SHP77 (cell line): ENCODE measurements at places on chromosomes 3 and 15.

DNA sequence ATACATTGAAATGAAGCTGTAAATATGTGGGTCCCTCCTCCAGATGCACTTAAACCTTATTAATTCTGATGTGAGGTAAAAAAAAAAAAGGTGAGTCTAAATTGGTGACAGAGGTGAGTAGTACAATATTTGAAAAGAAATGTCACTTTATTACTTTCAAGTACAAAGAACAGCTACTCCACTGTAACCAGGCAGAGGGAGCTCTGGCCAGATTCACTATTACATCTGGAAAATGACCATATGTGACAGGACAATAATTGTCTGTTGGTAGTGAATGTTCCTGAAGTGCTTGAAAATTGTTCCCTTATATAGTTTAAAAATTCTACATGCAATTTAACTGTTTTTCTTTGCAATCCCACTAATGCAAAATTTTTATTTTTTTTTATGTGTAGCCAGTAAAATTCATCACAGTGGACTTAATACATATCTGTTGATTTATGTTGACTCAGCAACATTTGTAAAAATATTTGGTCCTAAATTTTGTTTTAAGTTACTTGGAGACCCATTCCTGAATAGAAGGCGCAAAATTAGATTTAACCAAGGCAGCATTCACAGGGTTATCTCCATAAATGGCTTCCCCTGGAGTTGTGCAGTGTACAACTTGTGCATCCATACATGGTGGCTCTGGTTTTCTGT is 231.9 kb upstream of the TBC1D5 start:
- DNase-seq: peak; percentile 3

- DNase-seq: no peak
These were observed 18.6 kb downstream of the DUOX1 start for GRCh38 chr15:45148076-45149059.

- DNase-seq: peak; percentile 15
These were observed 13.6 kb upstream of the SMCO1 start for GRCh38 chr3:196528639-196529233.

GRCh38 chr3:172551874-172552273 is 28.6 kb upstream of the TNFSF10 start:
- no peak for DNase-seq

DNA sequence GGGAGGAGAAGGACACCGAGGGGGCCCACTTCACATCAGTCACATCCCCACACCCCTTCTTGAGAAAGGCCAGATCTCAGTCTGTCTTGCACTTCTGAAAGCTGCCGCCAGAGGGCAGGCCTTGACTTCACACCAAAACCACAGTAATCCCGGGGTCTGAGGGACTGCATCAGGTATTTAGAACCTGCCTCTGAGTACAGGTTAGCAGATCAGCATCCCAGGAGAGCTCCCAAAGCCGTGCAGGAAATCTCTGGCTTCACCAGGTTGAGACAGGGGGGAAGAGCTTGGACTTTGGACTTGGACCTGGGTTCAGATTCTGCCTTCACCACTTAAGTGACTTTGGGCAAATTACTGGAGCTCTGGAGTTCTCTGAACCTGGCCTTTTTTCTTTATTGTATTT is 50.3 kb downstream of the LHFPL4 start:
- peak; percentile 51 for DNase-seq

DNA sequence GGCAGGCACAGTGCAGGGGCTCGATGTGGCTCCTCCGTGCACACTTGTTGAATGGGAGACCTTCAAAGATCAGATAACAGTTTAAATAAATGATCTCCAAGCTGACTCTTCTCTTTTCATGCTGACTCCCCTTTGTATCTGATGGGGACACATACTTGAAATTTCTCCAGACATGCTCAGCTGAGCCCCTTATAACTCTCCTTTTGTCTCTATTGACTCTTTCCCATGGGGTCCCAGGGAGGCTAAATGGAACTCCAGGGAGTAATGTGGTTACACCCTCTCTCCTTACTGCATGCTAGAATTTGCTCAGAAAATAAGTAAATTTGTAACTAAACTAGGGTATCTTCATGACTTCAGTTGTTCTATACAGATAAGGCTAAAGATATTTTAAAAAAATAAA is 48.2 kb upstream of the TM4SF4 start:
- no peak for DNase-seq

- DNase-seq: peak; percentile 70
These were observed 7.6 kb downstream of the ULK3 start for GRCh38 chr15:74835312-74835823.

DNA sequence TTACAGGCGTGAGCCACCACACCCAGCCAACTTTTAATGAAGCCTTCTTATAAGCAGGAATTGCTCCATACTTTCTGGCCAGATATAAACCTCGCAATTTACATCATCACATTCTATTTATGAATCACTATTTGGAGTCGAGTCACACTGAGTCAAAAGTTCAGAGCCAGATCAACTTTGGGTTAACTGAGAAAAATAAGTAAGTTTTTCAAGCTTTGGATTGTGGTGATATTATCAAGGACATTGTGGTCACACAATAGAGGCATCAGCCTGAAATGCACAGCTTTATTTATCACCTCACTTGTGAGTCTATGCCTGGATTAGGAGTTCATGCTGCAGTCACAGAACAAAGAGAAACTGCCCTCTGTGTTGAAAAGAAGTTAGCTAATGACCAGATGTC is 1163.5 kb downstream of the ROBO1 start:
- no peak for DNase-seq

DNA sequence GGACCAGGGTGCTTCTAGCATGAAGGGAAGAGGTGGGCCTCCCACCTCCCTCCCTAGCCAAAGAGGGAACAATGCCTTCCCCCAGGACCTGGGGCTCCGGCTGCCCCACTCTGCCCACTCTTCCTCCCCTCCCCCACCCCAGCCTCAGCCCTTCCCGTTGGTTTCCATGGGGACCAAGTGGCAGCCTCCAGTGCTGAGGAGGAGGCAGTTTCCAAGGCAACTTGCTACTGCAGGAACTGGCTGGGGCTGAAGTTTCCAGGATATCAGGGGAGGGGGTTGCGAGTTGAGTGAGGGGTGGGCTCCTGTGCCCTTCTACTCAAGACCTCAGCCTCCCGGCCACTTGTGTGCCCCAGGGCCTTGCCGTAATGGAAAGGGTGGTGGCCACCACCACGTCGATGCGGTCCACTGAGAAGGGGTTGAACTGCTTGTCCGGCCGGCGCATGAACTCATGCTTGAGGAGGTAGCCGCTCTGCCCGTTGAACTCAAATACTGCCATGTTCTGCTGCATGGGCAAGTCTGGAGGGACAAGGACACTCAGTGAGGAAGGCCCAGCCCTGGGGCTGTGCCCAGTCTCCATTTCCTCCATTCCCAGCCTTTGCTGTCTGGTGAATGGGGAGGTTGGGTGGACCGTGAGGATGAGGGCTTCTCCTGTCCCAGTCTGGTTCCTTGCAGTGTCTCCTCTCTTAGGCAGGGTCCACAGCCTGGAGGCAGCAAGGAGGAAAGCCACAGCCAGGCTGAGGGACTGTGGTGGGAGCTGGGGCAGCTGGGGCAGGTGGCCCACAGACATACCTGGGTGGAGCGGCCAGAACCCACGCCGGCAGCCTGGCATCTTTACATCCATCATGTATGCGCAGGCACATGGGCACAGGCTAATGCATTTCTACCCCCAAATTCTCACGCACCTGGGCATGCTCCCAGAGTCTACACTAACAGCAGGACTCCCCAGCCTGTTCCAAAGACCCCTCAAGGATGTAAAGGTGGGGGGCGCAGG is 11.3 kb upstream of the ANKRD63 start:
- no peak for DNase-seq

GRCh38 chr3:4401441-4401840 is 65.6 kb downstream of the SUMF1 start:
- no peak for DNase-seq

DNA sequence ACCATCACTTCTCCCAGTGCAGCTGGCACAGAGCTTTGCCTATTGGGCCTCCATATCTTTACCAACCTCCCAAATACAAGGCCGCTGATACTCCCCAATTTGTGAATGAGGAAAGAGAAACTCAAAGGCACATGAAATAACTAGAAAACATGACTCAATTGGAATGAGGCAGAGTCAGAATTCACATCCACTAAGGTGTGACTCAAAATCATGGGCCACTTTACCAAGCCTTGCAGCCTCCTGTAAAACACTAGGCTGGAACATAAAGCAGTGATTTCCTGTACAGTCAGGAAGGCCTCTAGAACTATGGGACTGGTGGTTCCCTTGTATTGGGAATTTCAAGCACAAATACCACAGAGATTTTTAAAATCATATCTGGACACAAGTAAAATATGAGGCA is 128.6 kb downstream of the DCLK3 start:
- DNase-seq: no peak

GRCh38 chr3:98232489-98232888 is 31.6 kb upstream of the OR5H6 start:
- DNase-seq: no peak

- no peak for DNase-seq
These were observed 120.3 kb downstream of the PTPRG start for GRCh38 chr3:61681636-61682035.

- DNase-seq: no peak
These were observed 12.9 kb downstream of the ISL2 start for GRCh38 chr15:76349301-76350070.

GRCh38 chr3:119042162-119042561 is 7.5 kb upstream of the IGSF11 start:
- DNase-seq: no peak

DNA sequence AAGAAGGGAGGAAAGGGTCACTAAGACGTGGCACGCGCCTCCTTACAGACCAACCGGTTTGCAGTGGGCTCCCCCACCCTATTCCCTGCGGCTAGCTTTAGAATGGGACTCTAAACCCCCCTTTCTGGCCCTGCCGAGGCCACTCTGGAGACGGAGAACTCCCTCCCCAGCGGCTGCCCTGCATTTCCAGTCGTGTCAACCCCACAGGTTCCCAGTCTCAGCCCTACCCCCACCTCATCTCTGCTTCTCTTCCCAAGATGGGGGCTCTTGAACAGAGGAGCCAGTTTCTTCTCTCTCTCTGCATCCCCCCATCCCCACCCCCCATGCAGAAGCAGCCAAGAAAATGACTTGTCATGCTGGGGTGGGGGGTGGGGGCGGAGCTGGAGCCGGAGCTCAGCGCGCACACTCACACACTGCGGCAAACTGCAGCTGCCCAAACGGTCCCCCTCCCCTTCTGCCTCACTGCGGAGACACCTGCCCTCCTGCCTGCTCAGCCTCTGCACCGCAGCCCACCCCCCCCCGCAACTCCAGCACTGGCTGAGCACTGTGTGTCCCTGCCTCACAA is 871 bp downstream of the MAP1A start:
- DNase-seq: peak; percentile 72

DNA sequence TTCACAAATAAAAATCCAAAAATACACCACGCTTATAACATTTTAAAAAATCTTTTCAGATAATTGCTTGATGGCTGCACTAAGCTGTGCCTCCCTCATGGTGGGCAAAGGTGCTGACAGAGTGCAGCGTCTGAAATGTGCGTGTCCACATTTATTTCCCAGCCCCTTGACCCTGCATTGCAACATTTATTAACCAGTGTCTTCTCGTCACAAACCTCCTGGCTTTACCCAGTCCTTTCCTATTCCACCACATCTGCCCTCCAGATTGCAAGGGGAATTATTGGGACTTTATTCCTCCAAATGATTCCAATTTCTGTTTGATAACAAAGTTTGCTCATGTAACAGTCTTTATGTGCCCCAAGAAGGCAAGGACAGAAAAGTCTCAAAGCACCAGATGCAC is 5.5 kb downstream of the RASGRP1 start:
- DNase-seq: no peak

DNA sequence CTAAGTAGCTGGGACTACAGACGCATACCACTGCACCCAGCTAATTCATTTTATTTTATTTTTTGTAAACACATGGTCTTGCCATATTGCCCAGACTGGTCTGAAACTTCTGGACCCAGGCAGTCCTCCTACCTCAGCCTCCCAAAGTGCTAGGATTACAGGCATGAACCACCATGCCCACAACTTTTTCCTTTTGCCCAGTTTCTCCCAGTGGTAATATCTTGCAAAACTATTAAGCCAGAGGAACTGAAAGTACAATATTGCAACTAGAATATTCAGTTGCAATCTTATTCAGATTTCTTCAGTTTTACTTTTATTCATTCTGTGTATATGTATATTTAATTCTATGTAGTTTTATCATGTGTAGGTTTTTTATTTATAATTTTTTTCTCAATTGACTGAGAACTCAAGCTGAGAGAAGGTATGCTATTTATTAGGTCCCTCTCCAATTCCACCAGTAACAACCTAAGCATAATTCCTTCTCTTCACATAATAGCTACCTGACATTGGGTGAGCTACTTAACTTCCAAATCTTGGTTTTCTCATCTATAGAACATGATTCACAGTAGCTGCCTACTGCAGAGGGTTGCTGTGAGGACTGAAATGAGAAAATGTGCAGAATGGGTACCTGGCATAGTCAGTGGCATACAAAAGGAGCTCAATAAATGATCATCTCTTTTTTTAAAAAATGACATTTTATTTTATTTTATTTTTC is 30.8 kb downstream of the KLHL18 start:
- no peak for DNase-seq

DNA sequence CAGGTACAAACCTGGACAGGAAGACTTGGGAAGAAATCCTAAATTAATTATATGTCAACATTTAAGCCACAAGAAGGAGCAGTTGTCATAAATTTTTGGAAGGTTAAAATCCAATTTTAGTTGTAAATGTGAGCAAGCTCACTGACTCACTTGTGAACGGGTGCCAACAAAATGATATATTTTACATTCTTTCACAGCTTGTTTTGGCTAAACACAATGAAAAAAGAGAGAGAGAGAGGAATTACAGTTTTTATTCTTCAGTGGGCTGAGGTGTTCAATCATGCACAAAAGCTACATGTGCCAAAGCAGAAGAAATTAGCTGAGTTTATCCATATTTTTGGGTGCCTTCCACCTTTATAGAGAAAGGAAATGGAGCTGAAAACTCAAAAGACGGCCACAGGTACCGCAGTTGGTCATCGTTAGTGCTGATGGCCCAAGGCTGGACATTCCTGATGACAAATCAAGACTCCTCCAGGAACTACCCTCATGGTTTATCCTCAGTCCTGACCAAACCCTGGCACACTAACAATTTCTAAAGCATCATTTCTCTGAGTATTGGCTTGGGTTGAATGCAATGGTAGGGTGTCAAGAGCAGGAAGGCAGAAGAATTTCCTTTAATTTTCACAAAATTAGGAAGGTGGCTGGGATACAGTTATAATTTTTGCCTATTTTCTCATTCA is 37.6 kb upstream of the WNT5A start:
- DNase-seq: no peak

GRCh38 chr3:54857343-54857742 is 70.5 kb downstream of the LRTM1 start:
- DNase-seq: no peak

GRCh38 chr15:98917417-98917816 is 90.2 kb downstream of the PGPEP1L start:
- no peak for DNase-seq
